Thymus (tissue), 14 donors: ENCODE measurements at places on chromosomes 11 and 22. TPM values are rescaled to one million over a fixed set of nuclear protein-coding genes. Genes with fewer than 3 reads are reported as not detected.

GRCh38 chr11:135075740-135076139, 663.7 kb upstream of the B3GAT1 start:
- no peaks in the 10 kb centered on the region for H3K27me3 ChIP-seq
- no peak for DNase-seq
- H3K27ac ChIP-seq, result no peak overlapping the region
- H3K36me3 ChIP-seq, result no peaks in the 10 kb centered on the region
- H3K4me3 ChIP-seq, result no peak overlapping the region

DNA sequence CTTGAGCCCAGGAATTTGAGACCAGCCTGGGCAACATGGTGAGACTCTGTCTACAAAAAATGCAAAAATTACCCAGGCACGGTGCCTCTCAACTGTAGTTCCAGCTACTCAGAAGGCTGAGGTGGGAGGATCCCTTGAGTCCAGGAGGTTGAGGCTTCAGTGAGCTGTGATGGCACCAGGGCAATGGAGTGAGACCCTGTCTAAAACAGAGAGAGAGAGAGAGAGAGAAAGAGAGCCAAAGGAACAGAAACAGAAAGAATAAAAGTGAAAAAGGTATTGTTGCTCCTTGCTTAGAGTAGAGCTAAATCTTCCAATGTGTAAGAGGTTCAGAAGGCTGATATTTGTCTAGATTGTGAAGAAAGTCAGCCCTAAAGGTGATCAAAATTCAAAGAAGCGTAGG, 8.9 kb upstream of the ETS1 start:
- no peak for DNase-seq
- H3K36me3 ChIP-seq, result no peaks in the 10 kb centered on the region
- H3K27me3 ChIP-seq, result no peaks in the 10 kb centered on the region
- peaks cover 8% of the 10 kb centered on the region for H3K4me1 ChIP-seq
- H3K27ac ChIP-seq, result no peak overlapping the region

- no peak overlapping the region for H3K4me3 ChIP-seq
- no peaks in the 10 kb centered on the region for H3K27me3 ChIP-seq
- peaks cover 33% of the 10 kb centered on the region for H3K4me1 ChIP-seq
- H3K36me3 ChIP-seq, result peaks cover 31% of the 10 kb centered on the region
- H3K27ac ChIP-seq, result no peak overlapping the region
Measured at GRCh38 chr11:65440831-65441499, 18.4 kb downstream of the NEAT1 start.

DNA sequence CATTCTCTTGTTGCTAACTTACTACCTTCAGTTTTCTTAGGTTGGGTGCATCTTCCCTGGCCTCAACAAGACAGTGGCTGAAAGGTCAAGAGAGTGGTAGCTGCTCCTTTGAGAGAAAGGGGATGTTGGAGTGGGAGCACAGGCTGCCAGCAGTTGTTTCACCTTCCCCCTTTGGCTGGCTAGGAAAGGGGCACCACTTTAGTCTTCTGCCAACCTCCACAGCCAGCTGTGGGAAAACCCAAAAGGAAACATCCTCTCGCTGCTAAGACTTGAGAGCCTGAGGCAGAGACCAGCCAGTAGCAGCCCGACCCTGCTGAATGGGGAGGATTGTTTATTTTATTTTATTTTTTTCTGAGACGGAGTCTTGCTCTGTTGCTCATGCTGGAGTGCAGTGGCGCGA, 34.4 kb downstream of the MARK2 start:
- no peak overlapping the region for H3K27ac ChIP-seq
- H3K27me3 ChIP-seq, result no peaks in the 10 kb centered on the region
- DNase-seq, result no peak
- H3K4me3 ChIP-seq, result no peak overlapping the region
- peaks cover 58% of the 10 kb centered on the region for H3K4me1 ChIP-seq
- peaks cover 19% of the 10 kb centered on the region for H3K36me3 ChIP-seq

DNA sequence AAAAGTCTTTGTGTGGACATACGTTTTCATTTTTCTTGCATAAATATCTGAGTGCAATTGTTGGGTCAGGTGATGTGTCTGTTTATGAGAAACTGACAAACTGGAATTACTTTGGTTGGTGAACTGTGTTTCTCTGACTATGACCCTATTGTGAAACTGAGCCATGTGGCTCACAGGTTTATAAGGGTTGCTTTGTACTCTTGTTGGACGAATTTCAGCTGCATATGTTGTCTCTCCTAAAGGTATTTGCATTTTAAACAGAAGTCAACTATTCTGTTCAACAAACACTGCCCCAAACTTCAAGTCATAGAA, 34.4 kb upstream of the RASD2 start:
- H3K27ac ChIP-seq, result no peak overlapping the region
- no peak overlapping the region for H3K4me3 ChIP-seq
- H3K36me3 ChIP-seq, result no peaks in the 10 kb centered on the region
- peaks cover 2% of the 10 kb centered on the region for H3K27me3 ChIP-seq
- H3K4me1 ChIP-seq, result no peaks in the 10 kb centered on the region

DNA sequence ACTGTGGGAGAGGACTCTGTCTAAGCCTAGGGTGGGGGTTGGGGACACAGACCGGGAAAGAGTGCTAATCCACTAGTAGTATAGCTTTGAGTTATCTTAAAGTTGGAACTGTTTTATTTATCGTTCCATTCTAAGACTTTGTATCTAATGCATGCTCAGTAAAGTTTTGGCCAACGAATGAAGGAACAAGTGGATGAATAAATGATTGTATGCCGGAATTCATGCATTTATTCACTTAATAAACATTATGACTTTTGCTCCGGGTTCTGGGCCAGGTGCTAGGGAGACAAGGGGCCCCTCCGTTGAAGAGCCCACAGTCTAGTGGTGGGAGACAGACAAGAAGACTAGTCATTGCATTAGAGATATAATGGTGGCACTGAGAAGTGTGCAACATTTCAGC, 645 bp downstream of the RNF121 start:
- H3K4me1 ChIP-seq, result peaks cover 20% of the 10 kb centered on the region
- no peaks in the 10 kb centered on the region for H3K27me3 ChIP-seq
- no peak overlapping the region for H3K27ac ChIP-seq
- no peak for DNase-seq
- H3K4me3 ChIP-seq, result peak overlapping the region; percentile 92
- peaks cover 6% of the 10 kb centered on the region for H3K36me3 ChIP-seq

GRCh38 chr11:100776212-100776896, 89.3 kb downstream of the ARHGAP42 start:
- H3K27ac ChIP-seq, result no peak overlapping the region
- peaks cover 5% of the 10 kb centered on the region for H3K4me1 ChIP-seq
- H3K27me3 ChIP-seq, result no peaks in the 10 kb centered on the region
- no peaks in the 10 kb centered on the region for H3K36me3 ChIP-seq
- H3K4me3 ChIP-seq, result no peak overlapping the region

GRCh38 chr11:76033699-76034098, 172.6 kb downstream of the WNT11 start:
- DNase-seq, result no peak
- no peak overlapping the region for H3K27ac ChIP-seq
- H3K4me3 ChIP-seq, result no peak overlapping the region
- H3K36me3 ChIP-seq, result no peaks in the 10 kb centered on the region
- H3K27me3 ChIP-seq, result no peaks in the 10 kb centered on the region
- no peaks in the 10 kb centered on the region for H3K4me1 ChIP-seq

- no peak overlapping the region for H3K4me3 ChIP-seq
- no peaks in the 10 kb centered on the region for H3K4me1 ChIP-seq
- H3K27me3 ChIP-seq, result no peaks in the 10 kb centered on the region
- DNase-seq, result no peak
Measured at GRCh38 chr11:11978098-11978637, 30.3 kb downstream of the DKK3 start.

GRCh38 chr11:72245263-72245816, 1.4 kb upstream of the PHOX2A start:
- H3K36me3 ChIP-seq, result no peaks in the 10 kb centered on the region
- H3K4me3 ChIP-seq, result no peak overlapping the region
- no peak overlapping the region for H3K27ac ChIP-seq
- H3K4me1 ChIP-seq, result peaks cover 11% of the 10 kb centered on the region
- no peak for DNase-seq

- H3K27ac ChIP-seq, result no peak overlapping the region
- DNase-seq, result no peak
- H3K36me3 ChIP-seq, result no peaks in the 10 kb centered on the region
- no peaks in the 10 kb centered on the region for H3K4me1 ChIP-seq
Measured at GRCh38 chr22:39469326-39469680, 12.5 kb downstream of the MGAT3 start.

DNA sequence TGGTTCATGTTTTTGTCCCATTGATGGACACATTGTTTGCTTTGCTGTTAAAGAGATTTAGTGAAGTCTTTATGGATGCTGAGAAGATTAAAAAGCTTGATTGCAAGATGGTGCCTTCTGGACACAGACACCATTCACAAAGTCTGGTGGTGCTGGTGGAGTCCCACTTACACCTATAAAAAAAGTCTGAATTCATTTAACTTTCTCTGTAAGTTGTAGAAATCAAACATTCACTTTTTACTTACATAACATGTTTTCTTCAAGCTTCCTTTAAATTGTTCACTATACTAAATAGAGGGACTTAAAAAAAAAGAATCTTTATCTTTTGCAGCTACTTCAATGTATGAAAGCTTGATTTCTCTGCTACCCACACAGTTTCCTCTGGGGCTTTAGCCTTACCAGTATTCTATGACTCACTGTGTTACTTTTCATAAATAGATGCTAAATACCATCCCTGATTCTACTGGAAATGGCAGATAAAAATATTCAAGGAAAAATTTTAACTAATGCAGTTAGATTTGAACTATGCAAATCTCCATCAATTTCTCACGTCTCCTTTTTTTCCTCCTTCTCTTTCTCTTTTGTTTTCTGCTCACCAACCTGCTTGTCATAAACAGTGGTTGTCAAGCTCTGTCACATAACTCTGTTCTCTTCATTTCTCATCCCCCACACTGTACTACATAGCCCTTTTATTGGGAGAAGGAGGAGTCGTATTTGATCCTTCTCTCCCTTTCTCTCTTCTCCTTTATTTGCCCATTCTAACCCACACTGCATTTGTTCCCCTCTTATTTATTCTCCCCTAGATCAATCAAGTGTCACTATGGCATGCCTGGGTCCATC, 89.7 kb downstream of the FAM76B start:
- peak overlapping the region; percentile 56 for H3K27ac ChIP-seq
- H3K36me3 ChIP-seq, result no peaks in the 10 kb centered on the region
- DNase-seq, result no peak
- H3K4me1 ChIP-seq, result peaks cover 2% of the 10 kb centered on the region
- H3K4me3 ChIP-seq, result no peak overlapping the region

DNA sequence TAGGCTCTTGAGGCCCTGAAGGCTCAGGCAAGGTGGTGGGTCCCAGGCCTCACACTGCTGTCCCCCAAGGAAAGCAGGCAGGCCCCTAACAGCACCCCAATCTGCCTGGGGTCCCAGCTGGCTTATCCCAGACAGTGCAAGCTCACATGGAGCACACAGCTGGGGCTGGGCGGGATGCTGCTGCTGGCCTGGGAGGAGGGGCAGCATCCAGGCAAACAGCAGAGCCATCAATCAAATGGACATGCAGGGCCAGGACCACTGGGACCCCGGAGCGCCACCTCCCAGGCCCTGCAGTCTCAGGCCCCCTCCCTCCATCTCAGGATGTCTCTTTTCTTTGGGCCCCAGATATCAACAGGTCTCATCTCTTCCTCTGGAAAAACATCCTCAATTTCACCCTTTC, 140.3 kb downstream of the BRD1 start:
- no peak for DNase-seq
- H3K27me3 ChIP-seq, result peaks cover 2% of the 10 kb centered on the region
- no peaks in the 10 kb centered on the region for H3K4me1 ChIP-seq
- no peaks in the 10 kb centered on the region for H3K36me3 ChIP-seq
- H3K27ac ChIP-seq, result no peak overlapping the region

DNA sequence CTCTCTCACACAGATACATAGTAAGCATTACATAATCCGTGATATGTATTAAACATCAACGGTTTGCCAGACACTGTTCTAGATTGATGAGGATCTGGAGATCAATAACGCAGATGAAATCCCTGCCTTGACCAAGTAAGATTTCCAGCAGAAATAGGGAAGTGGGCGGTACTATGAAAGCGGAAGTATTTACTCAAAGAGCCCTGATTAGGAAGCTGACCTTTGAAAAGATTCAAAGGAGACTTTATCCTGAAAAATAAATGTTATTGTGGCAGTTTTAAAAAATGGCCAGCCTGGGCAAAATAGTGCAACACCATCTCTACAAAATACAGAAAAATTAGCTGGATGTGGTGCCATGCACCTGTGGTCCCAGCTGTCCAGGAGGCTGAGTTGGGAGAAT, 26.8 kb downstream of the GAB2 start:
- no peaks in the 10 kb centered on the region for H3K27me3 ChIP-seq
- no peak overlapping the region for H3K4me3 ChIP-seq
- no peak overlapping the region for H3K27ac ChIP-seq
- no peak for DNase-seq
- H3K4me1 ChIP-seq, result peaks cover 11% of the 10 kb centered on the region

- H3K27ac ChIP-seq, result no peak overlapping the region
- H3K4me1 ChIP-seq, result no peaks in the 10 kb centered on the region
- no peaks in the 10 kb centered on the region for H3K36me3 ChIP-seq
- peak; percentile 6 for DNase-seq
- H3K27me3 ChIP-seq, result no peaks in the 10 kb centered on the region
Measured at GRCh38 chr11:131748151-131749050, 378.0 kb downstream of the NTM start.

GRCh38 chr22:20472629-20473442, 22.8 kb downstream of the KLHL22 start:
- no peaks in the 10 kb centered on the region for H3K36me3 ChIP-seq
- no peak overlapping the region for H3K4me3 ChIP-seq
- H3K27me3 ChIP-seq, result no peaks in the 10 kb centered on the region
- no peak for DNase-seq
- H3K4me1 ChIP-seq, result peaks cover 5% of the 10 kb centered on the region

- no peaks in the 10 kb centered on the region for H3K27me3 ChIP-seq
- H3K4me3 ChIP-seq, result no peak overlapping the region
- no peaks in the 10 kb centered on the region for H3K36me3 ChIP-seq
- no peak for DNase-seq
- no peak overlapping the region for H3K27ac ChIP-seq
- H3K4me1 ChIP-seq, result no peaks in the 10 kb centered on the region
Measured at GRCh38 chr11:99068832-99069231, 48.1 kb downstream of the CNTN5 start.

- H3K27me3 ChIP-seq, result no peaks in the 10 kb centered on the region
- H3K36me3 ChIP-seq, result no peaks in the 10 kb centered on the region
- H3K27ac ChIP-seq, result no peak overlapping the region
- H3K4me3 ChIP-seq, result no peak overlapping the region
- no peaks in the 10 kb centered on the region for H3K4me1 ChIP-seq
- no peak for DNase-seq
Measured at GRCh38 chr11:115284773-115285172, 219.4 kb downstream of the CADM1 start.

Gene YAP1
- 10.5 TPM for total RNA-seq

Gene SHISAL1
- 0.33 TPM for total RNA-seq

Gene RIBC2
- 2.2 TPM for total RNA-seq

Gene SORL1
- 23.8 TPM for total RNA-seq

Gene DGCR2
- 17.8 TPM for total RNA-seq

Gene MYOD1
- 0.38 TPM for total RNA-seq

Gene CARD18
- 0.28 TPM for total RNA-seq

Gene VSTM5
- 0.19 TPM for total RNA-seq

Gene MMP12
- 10.8 TPM for total RNA-seq

Gene SSRP1
- 110 TPM for total RNA-seq

Gene ABCC8
- total RNA-seq, result 0.42 TPM

Gene MIAT
- total RNA-seq, result 1.1 TPM
